Spinal cord (tissue), 10 donors: ENCODE measurements at places on chromosomes 3 and 15.
A peak's percentile ranks its signal among the peaks of the same experiment; 100 is the strongest.

- peak; percentile 40 for DNase-seq
These were observed 15.9 kb downstream of the LYSMD4 start for GRCh38 chr15:99717161-99718009.

DNA sequence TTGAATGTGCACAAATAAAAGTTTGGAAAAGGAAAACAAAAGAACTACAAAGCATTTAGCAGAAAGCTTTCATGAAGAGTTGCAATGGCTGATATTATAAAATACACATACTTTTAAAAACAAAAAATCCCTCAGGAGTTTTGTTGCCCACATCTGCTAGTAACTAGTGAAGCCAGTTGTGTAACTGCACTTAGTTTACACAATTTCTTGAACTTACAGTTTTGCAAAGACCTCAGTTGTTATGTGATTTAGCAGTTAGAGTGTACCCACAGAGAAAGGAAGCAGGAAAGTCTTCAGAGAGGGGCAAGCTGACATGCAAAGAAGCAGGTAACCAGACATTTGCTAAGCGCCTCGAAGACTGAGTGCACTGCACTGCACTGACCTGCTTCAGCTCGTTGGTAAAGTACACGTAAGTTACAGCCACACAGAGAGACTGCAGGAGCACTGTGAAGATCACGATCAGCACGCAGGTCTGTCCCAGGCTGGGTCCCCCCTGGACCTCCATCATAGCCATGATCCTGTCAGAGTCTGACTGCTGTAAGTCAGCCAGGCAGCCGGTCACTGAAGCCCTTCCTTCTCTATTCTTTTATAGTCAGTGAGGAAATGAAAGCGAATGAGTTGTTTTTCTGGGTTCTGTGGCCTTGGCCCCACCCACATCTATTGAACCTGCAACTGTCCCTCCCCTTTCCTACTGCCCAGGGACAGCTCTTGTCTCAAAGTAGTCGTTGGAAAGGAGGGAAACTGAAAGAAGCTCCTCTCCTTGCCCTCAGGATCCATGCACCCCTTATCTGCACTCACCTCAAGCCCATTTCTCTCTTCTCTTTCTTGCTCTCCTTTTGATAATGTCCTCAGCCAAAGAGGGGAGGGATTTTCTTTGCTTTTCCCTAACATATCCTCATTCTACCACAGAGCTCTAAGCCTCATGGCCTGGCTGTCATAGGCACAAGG is at the start of gene TNFSF10:
TNFSF10 (minus strand) TSS at position 560 of the 948 bp plus-strand sequence; CDS start at position 514, 46 bp downstream.
- DNase-seq = no peak

- DNase-seq = no peak
These were observed 77.4 kb downstream of the CHCHD6 start for GRCh38 chr3:126781406-126781805.

- no peak for DNase-seq
These were observed 110.8 kb downstream of the MBNL1 start for GRCh38 chr3:152379415-152380042.

- no peak for DNase-seq
These were observed 199.8 kb upstream of the ALCAM start for GRCh38 chr3:105166893-105167292.

DNA sequence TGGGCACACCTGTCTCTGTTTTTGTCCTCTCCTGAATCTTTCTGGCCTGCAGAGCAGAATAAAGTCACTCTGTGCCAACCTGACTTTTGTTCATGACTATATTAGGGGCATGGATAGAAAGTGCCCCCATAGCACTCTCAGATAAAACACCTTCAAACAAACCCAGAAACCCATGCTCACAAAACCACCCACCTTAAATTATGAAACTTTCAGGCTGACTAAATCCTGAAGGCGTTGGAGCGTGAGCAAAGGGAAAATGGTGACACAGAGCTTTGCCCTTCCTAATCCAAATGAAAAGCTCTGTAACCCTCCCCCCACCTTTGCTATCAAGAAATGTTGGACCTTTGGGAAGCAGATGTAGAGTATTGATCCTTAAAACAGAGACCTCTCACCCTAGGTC is 138.9 kb downstream of the IGF1R start:
- DNase-seq = no peak

DNA sequence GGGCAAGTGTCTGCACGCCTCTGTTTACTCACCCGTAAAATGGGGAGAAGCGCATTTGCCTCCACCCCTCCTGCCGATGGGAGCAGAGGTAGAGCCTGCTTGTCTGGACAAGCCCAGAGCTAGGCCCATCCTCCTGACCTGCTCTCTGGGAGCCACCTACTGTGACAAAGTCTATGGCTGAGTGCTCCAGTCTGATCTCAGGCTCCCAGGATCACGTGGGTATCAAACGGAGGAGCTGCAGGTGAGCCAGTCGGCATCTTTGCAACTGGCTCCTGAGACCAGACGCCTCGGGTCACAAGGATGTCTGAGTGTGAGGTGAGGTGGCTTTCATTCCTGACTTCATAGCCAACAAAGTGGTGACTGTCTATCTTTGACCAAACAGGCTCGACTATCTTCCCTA is 2.1 kb upstream of the ALDH1A3 start:
- no peak for DNase-seq

- no peak for DNase-seq
These were observed 56.5 kb downstream of the ADAMTSL3 start for GRCh38 chr15:83710452-83710851.

DNA sequence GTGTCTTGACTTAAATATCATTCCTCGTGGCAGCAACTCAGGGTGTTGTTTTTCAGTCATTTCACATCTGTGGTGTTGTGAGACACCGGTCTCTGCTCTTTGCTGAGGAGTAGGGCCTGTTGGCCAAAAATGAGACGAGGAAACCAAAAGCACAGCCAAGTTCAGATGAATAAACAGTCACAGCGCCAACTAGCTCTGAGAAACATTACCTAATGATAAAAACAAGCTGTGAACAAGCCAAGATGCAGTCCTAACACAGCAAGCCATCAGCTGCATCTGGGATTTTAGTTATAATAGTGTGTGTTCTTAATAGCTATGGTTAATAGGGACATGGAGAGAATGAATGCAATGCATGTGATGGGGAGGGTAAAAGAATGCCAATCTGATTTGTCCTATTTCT is 843.4 kb upstream of the DPPA4 start:
- peak; percentile 17 for DNase-seq

GRCh38 chr3:190562866-190563510 is 49.1 kb downstream of the IL1RAP start:
- no peak for DNase-seq

DNA sequence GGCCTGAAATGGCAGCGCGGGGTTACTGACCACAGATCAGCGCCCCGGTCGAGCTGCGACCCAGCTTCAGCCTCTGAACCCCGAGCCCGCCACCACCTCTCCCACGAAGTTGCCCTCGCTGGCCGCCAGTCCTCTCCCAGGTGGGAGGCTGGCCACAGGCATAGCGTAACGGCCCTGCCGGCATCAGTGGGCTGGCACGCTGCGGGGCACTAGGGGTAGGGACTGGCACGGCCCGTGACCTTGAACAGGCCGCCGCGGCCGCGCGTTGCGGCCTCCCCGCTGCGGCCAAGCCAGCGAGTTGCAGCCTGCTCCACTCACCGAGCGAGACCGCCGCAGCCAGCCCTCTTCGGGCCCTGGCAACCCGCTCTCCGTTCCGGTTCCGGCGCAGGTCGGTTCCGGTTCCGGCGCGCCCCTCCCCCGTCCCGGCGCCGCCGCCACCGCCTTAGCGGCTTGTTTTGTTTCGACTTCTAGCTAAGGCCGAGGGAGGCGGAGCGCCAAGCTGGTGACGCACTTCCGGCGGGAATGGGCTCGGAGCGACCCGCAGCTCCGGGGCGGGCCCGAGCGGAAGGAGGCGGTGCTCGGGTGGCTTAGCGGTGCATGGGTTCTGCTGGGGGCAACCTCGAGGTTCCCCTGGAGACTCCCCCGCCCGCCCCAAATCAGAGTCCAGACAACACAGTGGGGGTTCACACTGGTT is at the start of gene USP19:
USP19 (minus strand) TSS at position 386 of the 694 bp plus-strand sequence. CDS start 1,678 bp downstream, outside the sequence.
- DNase-seq = peak; percentile 89
